ENCODE measurements at places on chromosomes 12 and 14.

- DNase-seq: no peak
Measured at GRCh38 chr14:61472011-61472672, 150.8 kb downstream of the PRKCH start.

DNA sequence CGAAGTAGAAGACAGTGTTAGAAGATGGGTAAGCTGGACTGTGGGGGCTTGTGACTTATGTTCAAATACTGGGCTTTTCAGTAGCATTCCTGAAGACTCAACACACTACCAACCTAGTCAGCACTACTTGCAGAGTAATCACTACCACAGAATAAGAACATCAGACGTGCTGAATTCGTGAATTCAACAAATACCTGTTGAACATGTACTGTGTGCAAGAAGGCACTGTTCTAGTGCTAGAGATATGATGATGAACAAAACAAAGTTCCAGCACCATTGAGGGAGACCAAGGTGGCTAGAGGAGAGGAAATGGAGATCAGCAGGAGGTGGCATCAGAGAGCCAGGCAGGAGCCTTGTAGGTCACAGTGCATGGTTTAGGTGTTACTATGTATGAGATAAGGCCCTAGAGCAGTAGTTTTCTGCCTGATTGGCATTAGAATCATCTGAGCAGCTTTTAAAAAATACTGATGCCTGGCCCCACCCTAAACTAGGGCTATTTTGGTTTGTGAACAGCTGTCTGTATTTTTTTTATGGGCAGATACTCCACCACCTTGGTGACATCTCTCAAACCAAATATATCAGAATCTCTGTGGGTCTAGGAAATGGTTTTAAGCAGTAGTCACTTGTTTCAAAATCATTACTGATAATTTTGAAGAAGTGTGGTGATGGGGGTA, 26.8 kb downstream of the FERMT2 start:
- DNase-seq: no peak

DNA sequence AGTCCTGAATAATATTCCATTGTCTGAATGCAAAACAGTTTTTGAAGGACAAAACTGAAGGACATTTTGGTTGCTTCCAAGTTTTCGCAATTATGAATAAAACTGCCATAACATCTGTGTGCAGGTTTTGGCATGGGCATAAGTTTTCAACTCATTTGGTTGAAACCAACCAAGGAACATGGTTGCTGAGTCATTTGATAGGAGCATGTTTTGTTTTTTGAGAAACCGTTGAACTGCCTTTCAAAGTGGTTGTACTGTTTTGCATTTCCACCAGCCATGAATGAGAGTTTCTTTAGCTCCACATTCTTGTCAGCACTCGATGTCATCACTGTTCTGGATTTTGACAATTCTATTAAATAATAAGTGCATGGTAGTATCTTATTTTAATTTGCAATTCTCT, 23.0 kb upstream of the GSG1 start:
- no peak for DNase-seq

DNA sequence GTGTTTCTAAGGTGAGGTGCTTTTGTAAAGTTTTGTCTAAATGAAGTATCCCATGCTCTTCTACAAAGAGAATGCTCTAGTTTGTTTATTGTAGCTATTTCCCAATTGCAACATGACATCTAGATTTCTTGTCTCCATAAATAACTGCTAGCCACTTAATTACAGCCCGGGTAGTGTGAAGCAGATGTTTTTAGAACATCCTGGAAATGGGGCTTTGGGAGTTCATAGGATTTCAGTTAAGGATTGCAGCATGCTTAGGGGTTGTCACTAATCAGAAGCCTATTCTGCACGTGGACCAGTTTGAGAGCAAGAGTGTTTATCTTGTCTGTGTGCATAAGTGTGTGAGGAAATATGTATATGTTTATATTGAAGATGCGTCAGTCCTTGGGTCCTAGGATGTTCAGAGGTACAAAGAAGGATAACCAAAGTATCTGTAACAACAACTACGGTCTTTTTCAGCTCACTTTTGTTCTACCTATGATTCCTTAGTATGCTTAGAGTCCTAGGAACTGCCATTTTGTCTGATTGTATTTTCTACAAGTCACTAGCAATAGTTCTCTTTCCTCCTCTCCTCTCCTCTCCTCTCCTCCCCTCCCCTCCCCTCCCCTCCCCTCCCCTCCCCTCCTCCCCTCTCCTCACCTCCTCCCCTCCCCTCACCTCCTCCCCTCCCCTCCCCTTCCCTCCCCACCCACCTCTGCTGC, 135.3 kb downstream of the ACSS3 start:
- no peak for DNase-seq

DNA sequence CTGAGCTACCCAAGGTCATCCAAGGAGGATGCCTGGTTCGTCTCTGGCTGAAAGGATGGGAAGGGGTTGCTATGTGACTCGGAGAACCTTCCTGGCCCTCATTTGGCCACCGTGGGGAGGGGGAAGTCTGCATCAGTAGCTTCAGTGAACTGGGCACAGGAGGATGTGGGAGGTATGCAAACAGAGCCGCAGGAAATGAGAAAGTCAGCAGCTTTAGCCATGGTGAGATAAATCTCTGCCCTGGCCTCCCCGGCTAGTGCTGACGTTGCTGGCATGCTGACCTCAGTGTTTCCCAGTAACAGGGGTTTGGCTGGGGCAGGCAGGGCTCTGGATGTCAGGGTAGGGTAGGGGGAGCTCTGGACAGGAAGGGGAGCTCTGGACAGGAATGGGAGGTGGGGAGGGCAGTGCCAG, 2.3 kb upstream of the CEBPE start:
- DNase-seq: no peak
